ENCODE measurements at places on chromosomes 4 and X.

DNA sequence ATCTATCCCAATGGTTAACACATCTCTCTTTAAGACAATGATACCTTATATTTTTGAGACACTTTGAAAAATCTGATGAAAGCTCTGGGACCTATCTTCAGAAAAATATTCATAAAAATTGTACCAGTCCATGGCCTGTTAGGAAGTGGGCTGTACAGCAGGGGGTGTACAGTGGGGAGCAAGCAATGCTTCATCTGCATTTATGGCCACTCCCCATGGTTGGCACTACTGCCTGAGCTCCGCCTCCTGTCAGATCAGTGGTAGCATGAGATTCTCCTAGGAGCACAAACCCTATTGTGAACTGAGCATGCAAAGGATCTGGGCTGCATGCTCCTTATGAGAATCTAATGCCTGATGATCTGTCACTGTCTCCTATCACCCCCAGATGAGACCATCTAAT, 42.6 kb downstream of the C4orf51 start:
- DNase-seq: no peak

- no peak for DNase-seq
Measured at GRCh38 chr4:147782087-147782781, 50.3 kb downstream of the ARHGAP10 start.

- DNase-seq: peak; percentile 71
Measured at GRCh38 chrX:100409610-100410590, at the start of gene PCDH19. TSS of gene PCDH19 (minus strand) at chrX:100410273. CDS start at chrX:100408597, 1,676 bp downstream.

DNA sequence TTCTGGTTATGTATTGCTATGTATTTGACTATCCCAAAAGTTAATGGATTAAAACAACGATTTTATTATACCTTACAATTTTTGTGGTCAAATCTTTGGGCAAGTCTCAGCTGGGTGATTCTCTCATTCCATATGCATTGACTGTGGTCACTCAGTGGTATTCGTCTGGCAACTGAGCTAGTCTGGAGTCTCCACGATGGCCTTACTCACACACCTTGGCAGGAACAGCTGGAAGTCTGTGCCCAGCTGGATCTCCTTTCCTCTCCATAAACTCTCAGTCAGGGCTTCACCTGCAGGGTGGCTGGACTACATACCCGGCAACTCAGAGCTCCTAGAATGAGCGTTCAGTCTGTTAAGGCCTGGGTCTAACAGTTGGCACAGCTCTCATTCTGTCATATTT, 141.1 kb upstream of the WDFY3 start:
- DNase-seq: no peak

- peak; percentile 16 for DNase-seq
Measured at GRCh38 chrX:72306085-72306801, 529 bp upstream of the CITED1 start.

DNA sequence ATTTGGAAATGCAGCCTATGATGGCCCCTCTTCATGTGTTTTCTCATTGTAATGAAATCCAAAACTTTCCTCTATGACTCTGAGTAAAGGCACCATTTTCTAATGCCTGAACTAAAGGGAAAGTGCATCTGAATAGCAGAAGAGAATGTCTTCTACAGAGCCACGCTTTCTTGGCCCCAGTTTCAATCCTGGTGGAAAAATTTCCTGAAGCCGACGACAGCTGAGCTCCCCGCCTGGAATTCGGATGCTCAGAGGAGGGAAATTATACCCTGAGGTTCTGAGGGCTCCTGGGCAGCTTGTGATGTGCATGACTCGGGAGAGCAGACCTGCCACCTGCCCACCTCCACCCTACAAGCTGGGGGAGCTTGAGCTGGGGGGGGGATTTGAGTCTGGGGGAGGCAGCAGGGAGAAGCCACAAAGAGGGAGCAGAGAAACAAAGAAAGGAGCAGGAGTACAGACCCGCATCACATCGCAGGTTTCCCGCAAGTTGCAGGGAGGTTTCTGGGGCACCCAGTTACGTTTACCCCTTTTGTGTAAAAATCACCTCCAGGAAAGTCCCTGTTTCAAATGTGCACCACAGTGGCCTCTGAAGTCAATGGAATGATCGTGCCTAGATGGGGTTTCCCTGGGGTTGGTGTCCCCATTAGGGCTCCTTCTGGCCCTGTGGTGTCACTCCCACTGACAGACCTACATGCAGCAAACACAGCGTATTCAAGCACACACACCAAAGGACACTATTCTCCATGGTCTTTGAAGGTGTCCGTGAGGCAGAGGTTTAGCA, 145.6 kb upstream of the RBPJ start:
- DNase-seq: no peak

DNA sequence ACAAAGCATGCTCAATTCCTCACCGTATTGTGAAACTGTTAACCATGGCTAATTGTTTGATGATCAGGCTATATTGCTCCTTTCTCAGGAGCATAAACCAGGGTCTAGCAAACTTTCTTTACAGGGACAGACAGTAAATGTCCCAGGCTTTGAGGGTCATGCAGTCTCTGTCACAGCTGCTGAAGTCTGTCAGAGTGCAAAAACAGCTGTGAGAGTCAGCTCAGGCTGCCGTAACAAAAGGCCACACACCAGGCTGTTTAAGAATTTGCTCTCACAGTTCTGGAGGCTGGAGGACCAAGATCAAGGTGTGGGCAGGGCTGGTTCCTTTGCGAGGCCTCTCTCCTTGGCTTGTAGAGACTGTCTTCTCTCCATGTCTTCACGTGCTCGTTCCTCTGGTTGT, 75.6 kb downstream of the GPR143 start:
- no peak for DNase-seq
